Astrocyte of the spinal cord (primary cell): ENCODE measurements at places on chromosomes 4 and X.
A peak's percentile ranks its signal among the peaks of the same experiment; 100 is the strongest.

DNA sequence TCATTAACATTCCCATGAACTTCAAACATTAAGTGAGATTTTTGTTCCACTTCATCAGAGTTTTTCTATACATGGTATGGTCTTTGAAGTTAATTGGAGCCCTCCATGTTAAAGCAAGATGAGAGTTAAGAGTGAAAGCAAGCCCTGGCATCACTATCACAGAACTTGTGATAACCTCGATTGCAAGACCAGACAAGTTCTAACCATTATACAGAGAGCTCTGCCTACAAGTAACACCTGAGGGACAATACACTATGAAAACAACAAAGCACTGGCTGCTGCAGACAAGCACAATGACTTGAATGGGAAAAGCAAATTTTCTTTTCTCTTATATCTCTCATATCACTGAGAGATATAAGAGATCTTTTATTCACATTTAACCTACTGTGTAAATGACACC, 126.6 kb upstream of the GYPA start:
- DNase-seq, result no peak

- DNase-seq, result no peak
Observed at GRCh38 chrX:103012945-103013344, 51.0 kb downstream of the BEX1 start.

- no peak for DNase-seq
Observed at GRCh38 chrX:112083624-112084326, 1.2 kb upstream of the TRPC5 start.

GRCh38 chr4:102629673-102630072, 128.5 kb downstream of the NFKB1 start:
- no peak for DNase-seq

- no peak for DNase-seq
Observed at GRCh38 chrX:330726-331150, 12.1 kb upstream of the GTPBP6 start.

DNA sequence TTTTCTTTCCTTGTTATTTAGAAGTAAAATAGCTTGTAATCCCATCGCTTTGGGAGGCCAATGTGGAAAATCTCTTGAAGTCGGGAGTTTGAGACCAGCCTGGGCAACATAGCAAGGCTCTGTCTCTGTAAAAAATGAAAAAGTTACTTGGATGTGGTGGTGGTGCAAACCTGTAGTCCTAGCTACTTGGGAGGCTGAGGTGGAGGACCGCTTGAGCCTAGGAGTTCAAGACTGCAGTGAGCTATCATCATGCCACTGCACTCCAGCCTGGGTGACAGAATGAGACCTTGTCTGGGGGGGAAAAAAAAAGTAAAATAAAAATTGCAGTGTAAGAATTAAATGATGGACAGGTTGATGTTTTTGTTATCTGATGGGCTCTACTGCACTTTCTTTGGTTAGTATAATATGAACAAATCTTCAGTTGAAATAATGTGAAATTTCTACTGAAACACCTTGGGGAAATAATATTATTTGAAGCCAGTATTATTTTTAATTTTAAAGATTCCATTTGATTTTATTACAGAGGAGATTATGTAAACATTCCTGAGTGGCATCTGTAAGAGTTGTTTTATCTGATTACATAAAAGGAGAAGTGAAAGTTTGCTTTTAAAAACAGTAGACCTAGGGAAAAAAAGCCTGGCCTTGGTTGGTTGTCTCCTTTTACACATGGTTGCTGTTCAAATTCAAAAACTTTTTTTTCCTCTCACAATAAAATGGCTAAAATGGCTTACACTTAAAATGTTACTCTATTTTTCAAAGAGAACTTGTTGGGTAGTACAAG, 10.5 kb upstream of the NDUFC1 start:
- DNase-seq, result no peak

GRCh38 chr4:155911905-155912304, 8.4 kb downstream of the TDO2 start:
- DNase-seq, result no peak

GRCh38 chr4:24770032-24770584, 25.3 kb upstream of the SOD3 start:
- peak; percentile 98 for DNase-seq

- DNase-seq, result no peak
Observed at GRCh38 chr4:183723561-183724228, 64.6 kb downstream of the TRAPPC11 start.

GRCh38 chr4:108555701-108556100, 64.7 kb upstream of the RPL34 start:
- peak; percentile 37 for DNase-seq

DNA sequence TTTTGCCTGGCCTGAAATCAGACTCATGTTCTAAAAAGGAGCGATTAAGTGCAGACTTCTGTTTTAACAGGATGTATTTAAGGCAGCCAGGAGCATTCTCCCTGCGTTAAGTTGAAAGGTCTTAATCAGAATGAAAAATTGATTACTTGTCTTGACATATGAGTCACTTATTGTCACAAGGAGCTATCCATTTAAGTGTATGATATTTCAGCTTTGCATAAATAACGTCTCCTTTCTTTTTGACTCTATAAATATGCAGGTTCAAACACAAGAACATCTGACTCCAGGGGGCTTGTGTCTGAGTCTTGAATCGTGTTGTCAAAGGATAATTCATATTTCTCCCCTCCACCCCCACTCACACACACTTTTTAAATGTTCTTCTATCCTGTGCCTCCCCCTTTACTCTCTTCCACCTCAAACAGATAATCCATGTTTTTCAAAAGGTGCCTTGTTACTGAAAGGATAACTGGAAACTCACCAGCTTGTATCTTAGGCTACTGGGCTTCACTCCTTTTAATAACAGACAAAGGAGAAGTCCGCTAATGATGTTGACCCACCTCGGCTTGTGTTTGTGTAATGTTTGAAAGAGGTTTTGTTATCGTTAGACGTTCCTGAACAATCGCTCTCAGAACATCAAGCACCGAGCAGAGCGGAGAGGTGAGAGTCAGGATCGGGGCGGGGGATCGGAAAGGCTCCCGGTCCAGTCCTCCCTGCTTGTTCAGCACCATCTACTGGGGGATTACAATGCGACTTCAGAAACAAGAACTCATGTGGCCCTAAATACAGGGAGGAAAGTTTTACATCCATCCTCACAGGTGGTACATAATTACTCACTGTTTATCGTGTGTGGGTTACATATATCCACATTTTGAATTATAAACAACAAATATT, 107.5 kb upstream of the RPL34 start:
- peak; percentile 79 for DNase-seq

- no peak for DNase-seq
Observed at GRCh38 chrX:84224741-84225140, 36.7 kb upstream of the RPS6KA6 start.

DNA sequence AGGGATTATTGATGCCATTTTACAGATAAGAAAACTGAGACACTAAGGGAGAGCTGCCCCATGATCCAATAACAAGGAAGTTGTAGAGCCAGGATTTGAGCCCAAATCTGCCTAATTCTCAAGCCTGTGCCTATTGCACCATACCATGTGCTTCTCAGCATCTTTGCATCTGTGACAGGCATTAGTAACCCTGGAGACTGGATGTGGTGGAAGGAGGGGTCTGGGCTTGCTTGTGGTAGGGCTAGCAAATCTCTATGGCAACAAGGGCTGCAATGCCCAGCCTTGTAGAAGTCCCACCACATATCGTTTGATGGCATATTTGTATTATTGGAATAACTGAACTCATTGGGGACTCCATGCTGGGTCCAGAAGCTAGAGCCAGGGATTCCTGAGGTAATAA, 58.1 kb downstream of the RTL5 start:
- no peak for DNase-seq

DNA sequence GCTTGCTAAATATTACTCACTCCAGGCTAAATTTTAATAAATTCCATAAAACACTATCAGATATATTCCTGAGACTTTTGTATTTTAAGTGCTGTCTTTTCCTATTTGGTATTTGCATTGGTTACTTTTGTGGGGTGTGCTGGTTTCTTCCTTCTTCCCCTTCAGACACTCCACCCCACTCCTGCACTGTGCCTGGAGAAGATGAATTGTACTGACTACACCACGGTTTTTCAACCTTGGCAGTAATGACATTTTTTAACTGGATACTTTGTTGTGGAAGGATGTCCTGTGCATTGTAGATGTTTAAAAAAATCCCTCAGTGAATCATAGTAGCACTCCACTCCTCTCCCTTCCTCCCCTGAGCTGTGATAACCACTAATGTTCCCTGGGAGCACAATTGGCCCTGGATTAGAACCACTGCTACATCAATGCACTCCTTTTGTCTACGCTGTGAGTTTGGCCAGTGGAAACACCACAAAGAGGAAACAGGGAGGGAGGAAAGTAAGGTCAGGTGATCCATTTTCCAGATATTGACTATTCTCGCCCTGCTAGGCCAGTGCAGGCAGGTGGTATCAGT, 36.3 kb downstream of the SNCA start:
- peak; percentile 76 for DNase-seq
